ENCODE measurements at places on chromosomes 3 and 15.

DNA sequence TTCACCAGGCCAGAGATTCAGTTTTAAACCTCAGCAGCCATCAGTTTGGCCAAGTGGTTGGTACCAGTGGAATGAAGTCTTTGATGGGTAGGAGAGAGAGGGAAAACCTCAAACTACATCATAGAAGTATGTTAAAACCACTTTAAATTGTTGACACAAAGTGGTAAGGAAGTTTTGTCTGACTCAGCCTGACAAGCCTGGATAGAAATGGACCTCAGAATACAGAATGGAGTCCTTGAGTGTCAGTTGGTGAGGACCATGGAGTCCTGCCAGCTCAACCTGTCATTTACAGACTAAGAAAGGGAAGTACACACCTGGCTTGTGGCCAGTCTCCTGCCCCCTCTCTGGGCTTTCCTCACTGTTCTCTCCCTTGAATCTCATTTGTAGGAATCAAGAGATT is 12.1 kb downstream of the EAF1 start:
- DNase-seq: no peak

GRCh38 chr3:99627062-99627826 is 11.2 kb upstream of the COL8A1 start:
- no peak for DNase-seq

DNA sequence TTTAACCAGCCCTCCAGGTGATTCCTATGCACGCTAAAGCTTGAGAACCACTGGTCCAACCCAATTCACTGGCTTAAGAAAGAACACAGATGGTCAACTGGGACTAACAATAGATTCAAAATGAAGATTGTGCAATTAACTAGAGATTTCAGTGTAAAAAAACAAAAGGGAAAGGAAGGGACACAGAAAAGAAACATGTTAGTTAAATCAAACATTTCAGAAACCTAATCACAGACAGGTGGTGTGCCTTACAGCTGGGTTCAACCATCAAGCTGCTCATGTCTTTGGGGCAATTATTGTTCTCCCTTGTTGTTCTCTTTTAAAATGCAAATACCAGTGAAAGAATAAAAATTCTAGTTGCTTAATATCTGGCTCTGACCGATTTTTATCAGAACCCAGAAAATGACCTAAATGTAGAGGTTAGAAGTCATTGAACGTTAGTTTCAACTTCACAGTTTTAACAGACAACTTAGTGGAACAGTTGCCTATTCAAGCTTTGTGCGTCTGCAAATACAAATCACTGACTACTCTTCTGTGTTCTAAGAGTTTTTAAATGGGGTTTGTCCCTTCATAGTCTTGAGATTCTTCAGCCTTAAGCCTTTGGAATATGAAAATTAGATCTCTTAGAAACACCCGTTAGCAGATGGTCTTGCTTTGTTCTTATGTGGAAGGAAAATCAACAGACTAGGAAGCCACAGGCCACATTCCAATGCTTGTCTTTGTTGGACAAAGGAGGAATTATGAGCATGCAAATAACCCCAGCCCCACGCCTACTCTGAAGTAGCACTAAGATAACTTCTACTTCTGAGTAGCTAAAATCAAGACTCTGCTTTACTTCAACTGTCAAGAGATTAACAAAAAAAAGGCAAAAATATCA is 223.4 kb downstream of the ATP8B4 start:
- no peak for DNase-seq

- no peak for DNase-seq
Observed at GRCh38 chr15:100714749-100715342, 112.5 kb downstream of the ASB7 start.

DNA sequence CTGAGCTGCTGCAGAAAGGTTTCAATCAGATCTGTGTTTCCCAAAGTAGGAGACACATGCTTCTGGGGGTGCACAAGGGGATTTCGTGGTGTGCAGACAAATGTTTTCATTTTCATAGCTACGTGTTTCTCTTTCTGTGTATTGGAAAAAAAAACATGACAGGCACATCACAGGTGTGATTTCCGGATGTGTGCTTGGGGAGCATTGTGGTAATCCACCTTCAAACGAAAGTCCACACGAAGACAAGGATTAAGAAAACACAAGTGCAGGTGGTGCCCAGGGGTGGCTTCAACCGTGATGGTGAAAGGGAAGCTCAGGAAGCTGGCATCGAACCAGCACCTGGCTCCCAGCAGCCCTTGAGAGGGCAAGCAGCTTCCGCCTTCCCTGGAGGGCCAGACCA is 164.6 kb upstream of the LINGO1 start:
- DNase-seq: no peak

GRCh38 chr3:157166115-157166514 is 6.2 kb upstream of the CCNL1 start:
- no peak for DNase-seq

GRCh38 chr3:58006661-58007060 is 1.6 kb upstream of the FLNB start:
- DNase-seq: no peak

All from inflammatory macrophage treated with lipopolysaccharide for 1 hour (primary cell).